ENCODE measurements at places on chromosomes 7 and 10.

- DNase-seq: no peak
These were observed 41.5 kb upstream of the NKX6-2 start for GRCh38 chr10:132827423-132827789.

DNA sequence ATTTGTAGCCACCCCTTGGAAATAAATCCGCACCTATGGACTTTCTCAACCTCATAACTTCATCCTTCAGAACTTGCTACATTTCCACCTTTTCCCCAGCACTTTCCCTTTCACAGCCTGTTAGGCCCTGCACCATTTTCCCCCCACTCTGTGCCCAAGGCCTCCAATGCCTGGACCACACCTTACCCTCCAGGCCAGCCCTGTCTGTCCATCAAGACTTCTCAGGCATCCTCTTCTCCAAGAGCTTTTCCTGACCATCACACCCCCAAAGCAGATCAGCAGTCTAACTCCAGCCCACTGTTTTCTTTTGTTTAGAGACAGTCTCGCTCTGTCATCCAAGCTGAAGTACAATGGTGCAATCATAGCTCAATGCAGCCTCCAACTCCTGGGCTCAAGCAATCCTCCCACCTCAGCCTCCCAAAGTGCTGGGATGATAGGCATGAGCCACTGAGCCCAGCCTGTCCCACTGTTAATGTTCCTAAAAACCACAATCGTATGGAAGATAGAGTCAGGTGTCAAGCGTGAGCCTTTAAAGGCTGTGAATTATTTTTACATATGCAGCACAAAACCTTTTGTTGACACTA, 116.8 kb downstream of the PARD3 start:
- DNase-seq: no peak

DNA sequence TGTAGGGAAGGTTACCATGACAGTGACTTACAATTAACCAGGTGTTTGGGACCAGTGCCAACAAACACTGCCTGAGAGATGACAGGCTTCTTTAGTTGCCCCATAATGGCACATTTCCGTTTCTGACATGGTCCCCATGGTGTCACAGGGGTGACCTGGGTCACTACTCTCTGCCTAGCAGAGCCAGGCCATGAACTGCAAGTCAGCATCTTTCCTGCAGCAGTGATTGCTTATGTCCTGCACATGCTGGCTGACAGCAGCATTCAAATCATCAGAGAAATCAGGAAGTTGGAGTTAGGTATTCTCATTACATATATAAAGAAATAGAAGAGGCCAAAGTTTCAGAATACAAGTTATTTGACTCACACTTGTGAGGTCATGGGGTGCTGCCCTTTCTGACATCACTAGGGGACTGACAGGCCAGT, 47.1 kb upstream of the ZNRF2 start:
- DNase-seq: no peak

- no peak for DNase-seq
These were observed 101.2 kb downstream of the RGS10 start for GRCh38 chr10:119441151-119441821.

DNA sequence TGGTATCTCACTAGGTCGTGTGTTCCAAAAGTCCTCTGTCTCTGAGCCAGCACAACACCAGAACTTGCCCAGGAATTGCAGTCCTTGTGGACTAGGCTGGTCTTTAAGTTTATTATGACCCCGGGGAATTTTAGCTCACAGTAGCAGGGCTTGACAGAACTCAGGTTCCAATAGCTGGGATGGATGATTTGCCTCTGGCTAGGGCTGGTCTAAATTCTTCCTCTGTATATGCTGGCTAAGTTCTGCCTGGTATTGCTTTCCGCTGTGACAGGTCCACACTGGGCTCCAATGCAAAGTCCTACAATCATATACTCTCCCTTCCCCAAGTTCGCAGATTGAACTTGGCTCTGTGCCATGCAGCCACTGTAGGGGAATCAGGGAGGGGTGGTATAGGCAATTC, 52.5 kb downstream of the FAS start:
- no peak for DNase-seq

DNA sequence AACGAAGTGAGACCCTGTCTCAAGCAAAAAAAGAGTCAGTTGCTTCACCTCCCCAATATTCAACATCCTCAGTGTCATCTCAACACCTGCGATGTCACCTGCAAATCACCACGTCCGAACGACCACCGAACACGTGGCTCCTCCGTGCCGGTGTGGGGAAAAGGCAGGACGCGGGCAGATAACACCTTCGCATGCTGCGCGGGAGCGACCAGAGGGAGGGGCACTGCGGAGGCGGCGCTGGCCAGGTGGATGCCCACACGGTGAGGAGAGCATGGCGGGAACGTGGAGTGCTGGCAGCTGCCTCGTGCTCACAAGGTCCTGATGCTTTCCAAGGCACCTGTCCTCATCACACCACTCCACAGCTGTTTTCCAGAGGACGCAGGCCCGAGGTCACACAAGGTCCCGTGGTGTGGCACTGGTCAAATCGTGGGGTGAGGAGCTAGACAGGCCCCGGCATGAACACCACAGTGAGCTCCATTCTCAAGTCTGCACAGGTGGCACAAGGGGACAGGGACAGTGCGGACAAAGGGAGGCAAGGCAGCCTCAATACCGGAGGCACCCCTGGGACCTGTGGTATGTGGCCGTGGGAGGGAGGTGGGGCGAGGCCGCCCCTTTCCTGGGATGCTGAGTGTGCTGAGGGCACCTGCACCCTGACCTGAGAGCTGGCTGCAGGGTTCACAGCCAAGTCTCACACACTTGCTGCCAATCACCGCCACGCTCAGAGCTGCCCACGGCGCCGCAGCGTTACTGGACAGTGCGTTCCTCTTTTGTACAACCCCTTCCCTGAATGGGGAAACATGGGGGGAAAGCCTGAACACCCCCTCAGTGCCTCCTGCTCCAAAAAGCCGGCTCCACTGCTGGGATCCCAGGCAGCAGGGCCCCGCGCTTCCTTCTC, 13.0 kb downstream of the TUBGCP2 start:
- DNase-seq: no peak

DNA sequence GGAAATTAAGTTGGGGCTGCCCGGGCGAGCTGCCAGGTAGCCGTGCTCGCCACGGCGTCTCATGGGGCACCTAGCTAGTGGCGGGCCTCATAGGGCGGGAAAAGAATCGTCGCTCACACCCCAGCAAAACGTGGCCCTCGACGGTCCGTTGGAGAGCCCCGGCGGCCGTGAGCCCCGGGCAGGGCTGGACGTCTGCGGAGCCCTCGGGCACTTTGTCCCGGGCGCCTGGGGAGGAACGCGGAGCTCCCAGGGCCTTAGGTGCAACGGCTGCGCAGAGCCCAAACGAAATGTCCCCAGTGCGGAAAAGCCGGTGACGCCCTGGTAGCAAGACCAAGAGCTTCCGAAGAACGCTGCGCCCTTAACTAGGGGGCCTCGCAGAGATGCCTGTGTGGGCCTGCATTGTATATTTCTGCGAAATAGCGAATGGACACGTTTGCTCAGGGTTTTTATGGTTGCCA, 866 bp upstream of the SFMBT2 start:
- DNase-seq: no peak

DNA sequence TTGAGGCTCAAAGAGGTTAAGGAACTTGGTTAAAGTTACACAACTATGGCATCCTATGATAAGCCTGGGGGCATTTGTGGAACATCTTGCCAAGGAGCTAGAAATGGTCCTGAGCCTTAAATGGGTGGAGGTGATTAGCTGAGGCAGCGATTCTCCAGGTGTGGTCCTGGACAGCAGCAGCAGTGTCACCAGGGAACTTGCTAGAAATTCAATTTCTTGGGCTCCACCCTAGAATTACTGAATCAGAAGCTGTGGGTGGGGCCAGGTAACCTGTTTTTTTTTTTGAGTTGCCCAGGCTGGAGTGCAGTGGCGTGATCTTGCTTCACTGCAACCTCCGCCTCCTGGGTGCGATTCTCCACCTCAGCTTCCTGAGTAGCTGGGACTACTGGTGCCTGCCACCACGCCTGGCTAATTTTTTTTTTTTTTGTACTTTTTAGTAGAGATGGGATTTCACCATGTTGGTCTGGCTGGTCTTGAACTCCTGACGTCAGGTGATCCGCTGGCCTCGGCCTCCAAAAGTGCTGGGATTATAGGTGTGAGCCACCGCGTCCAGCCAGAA, 13.1 kb downstream of the RPS24 start:
- no peak for DNase-seq

DNA sequence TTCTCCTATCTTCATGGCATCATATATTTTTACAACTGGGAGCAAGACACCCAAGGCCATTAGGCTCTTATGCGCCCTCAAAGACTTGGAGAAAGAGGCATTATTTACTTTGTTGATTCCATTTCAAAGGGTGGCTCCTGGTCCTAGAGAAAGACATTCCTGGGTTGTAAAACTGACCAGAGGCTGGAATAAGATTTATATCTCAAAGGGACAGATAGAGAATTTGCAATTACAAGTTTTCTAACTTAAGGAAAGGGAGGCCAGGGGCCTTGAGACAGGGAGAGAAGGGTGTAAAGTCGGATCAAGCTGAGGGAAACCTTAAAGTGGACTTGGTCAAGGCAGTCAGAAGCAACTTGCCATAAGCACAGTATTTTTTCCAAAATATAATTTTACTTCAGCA, 1086.0 kb downstream of the SORCS3 start:
- DNase-seq: no peak

GRCh38 chr7:151246102-151246850, 2.2 kb downstream of the SMARCD3 start:
- DNase-seq: no peak

- DNase-seq: no peak
These were observed 151.1 kb upstream of the SHH start for GRCh38 chr7:155963356-155963755.

- DNase-seq: no peak
These were observed 16.3 kb upstream of the GATA3 start for GRCh38 chr10:8037941-8038894.

DNA sequence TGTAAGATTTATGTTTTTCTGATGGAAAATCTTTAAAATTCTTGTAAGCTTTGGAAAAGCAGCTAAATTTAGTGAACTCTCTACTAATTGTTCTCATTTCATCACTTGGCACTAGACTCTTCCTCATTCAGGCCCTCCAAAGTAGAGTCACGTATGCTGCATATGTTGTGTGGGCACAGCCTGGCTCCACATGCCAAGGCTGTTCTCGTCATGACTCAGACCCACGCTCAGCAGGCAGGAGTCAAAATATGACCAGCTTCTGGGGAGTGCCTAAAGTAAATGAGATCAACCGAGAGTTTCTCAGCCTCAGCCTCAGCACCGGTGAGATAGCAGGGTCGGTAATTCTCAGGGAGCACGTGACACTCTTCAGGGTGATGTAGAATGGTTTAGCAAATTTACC, 1672.9 kb downstream of the REEP3 start:
- DNase-seq: no peak

- no peak for DNase-seq
These were observed 1.3 kb upstream of the ITPRIP start for GRCh38 chr10:104339469-104340110.

DNA sequence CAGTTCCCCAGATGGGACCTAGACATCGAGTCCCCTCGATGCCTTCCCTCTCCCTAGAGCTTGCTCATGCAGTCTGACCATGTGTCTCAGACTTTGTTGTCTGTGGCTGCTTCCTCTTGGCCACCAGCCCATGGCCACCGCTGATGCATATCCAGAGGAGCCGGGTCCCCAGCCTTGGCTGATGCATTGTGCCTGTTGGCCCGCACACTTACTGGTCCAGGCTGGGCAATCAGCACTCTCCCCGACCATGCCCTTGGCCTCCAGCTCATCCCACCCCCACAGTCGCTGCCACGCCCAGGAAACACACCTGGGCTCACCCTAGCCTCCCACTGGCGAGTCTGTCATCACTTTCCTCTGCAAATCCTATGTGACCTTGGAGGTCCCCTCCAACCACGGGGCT, 10.1 kb downstream of the NPC1L1 start:
- DNase-seq: no peak

DNA sequence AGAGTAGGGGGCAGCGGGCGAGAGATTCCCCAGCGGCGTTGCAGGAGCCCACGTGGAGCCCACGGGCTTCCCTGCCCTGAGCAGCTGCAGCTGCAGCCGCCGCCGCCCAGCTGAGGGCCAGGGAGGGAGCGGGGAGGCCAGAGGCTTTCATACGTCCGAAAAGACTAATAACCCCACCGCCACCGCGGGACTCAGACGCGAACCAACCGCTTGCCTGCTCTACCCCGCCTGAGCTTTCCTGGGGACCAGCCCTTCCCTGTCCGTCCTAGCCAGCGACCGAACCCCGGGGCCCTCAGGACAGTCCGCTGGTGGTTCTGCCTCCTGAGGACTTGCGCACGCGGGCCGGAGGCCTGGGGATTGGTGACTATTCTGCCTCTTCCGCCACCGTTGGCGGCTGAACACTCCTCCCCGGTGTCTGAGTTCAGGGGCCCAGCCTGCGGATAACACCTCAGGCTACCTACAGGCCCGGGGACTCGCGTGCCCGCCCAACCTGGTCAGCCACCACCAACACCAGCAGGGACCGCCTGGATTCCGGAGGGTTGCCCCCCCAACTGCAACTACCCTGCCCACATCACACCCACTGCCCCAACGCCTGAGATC, 18.4 kb downstream of the IFT22 start:
- no peak for DNase-seq

DNA sequence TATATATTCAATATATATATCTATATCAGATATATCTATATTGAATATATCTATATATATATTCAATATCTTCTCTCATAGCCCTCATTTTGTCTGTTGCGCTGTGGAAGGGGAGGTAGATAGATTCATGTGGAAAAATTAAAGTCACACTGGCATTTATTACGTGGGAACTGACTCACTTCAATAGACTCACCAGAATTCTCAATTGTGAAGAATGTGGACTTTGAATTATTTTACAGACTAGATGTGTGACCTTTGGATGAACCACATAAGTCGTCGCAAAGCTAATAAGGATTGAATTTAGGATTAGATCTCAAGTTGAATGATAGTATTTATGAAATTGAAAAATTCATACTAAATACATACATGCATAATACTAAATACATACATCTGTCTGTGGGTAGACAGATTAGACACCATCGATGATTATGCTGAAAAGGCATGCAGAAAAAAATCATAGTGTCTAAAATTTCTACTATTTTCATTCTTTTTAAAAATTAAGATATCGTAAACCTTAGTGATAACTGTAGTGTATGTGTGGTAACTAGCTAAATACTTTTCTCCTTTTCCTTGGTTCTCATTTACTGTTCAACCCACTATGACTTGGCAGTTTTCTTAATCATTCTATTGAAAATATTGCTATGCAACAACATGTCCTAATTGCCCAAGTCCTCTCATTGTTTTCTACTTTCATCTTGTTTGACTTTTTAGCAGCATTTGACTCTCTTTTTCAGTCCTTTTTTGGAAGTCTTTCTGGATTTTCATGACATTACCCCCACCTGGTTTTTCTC, 61.8 kb upstream of the A1CF start:
- no peak for DNase-seq

DNA sequence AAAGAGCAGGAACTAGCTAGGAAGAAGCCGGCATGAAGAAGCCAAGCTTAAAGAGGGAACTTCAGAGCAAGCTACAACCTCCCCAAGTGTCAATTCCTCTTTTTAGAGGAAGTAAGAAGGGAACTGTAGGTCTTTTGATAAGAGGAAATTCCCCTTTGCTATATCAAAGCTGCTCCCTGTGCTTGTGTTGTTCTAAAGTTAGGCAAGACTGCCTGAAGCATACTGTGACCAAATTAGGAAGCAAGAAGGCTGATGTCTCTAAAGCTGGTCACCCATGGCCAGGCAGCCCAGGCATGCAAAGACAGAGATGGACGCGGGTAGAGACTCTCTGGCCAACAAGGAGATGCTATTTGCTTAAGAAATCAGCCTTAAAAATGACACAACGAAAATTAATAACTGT, 87.9 kb downstream of the RNF216 start:
- no peak for DNase-seq

Data from HS-27A (cell line).